ENCODE measurements at places on chromosomes 5 and 9.

GRCh38 chr5:17819783-17820182, 185.5 kb downstream of the TAF11L14 start:
- no peak for DNase-seq

DNA sequence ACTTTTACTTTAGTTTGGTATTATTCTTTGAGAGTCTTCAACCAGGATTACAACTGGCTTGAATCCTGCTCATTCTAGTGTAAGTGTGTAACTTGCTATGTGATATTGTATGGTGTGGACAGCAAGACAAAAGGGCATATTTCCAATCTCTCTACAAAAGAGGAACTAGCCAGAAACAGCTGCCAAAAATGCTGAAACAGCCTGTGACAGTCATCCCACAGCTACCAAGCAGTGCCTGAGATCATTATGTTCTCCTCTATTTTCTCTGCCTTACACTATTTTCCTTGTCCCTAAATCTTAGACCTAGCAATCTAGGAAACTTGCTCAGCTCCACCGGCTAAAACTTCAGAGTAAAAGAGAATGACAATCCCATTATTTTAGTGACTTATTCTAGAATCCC, 42.8 kb downstream of the WDR41 start:
- no peak for DNase-seq

GRCh38 chr5:78530342-78531096, 118.1 kb downstream of the LHFPL2 start:
- DNase-seq: no peak

- DNase-seq: no peak
Observed at GRCh38 chr9:7791394-7791793, 8.2 kb downstream of the DMAC1 start.

- DNase-seq: no peak
Observed at GRCh38 chr9:109730228-109730627, 49.8 kb upstream of the PALM2AKAP2 start.

DNA sequence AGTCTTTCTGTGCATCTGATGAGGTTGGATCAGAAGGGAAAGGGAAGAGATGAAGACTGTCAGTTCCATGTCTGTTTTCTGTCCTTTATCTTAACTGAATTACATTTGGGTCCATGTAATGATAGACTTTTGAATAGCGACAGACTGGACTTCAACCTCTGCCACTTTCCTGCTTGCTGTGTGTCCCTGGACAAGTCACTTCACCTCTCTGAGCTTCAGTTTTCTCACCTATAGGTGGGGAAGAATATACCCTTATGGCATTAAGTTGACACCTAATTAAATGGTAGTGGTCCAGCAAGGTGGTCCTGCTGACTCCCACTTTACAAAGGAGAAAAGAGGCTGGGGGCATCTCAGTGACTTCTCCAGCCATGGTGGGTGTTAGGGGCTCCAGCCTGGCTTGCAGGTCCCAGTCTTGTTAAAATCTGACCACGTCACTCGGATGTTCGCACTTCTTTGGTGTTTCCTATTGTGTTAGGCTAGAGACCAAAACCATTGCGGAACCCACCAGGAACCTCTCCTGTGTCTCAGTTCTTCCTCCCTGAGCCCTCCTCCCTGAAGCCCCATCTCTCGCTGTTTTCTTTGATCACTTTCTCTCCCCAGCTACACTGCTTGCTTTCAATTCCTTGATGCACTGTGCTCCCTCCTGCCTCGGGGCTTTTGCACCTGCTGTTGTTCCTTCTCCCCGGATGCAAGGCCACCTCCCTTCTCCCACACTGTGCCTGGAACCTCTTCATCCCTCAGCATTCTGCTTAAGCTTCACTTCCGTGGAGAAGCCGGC, 256.5 kb downstream of the NSG2 start:
- DNase-seq: no peak

- no peak for DNase-seq
Observed at GRCh38 chr9:121744687-121745395, 93.4 kb downstream of the DAB2IP start.

GRCh38 chr9:21747175-21747574, 55.3 kb upstream of the MTAP start:
- DNase-seq: no peak

DNA sequence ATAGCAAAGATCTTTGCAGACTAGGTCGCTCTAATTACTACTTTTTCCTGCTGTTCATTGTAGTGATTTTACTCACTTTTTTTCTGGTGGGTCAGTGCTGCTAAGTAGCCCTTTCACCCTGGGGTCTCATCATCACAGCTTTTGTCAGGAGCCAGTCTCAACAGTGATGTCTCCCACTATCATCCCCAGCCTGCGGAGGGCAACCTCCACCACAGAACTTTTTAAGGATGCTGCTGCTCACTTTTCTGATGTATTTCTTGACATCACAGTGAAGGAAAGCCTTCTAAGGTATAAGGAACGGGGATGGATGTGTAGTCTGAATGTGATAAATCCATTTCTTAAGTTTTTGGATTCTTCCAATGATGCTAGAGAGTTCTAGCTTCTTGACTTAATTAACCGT, 242.5 kb upstream of the RIOK2 start:
- no peak for DNase-seq

DNA sequence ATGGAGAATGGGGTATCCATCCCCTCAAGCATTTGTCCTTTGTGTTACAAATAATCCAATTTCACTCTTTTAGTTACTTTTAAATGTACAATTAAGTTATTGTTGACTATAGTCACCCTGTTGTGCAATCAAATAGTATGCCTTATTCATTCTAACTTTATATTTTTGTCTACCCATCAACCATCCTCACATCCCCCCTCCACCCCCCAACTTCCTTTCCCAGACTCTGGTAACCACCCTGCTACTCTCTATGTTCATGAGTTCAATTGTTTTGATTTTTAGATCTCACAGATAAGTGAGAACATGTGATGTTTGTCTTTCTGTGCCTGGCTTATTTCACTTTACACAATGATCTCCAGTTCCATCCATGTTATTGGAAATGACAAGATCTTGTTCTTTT, 15.4 kb upstream of the RANBP17 start:
- DNase-seq: no peak

GRCh38 chr5:169424670-169425378, 123.9 kb upstream of the SLIT3 start:
- DNase-seq: no peak

GRCh38 chr9:12878351-12878978, 103.6 kb downstream of the LURAP1L start:
- DNase-seq: no peak

DNA sequence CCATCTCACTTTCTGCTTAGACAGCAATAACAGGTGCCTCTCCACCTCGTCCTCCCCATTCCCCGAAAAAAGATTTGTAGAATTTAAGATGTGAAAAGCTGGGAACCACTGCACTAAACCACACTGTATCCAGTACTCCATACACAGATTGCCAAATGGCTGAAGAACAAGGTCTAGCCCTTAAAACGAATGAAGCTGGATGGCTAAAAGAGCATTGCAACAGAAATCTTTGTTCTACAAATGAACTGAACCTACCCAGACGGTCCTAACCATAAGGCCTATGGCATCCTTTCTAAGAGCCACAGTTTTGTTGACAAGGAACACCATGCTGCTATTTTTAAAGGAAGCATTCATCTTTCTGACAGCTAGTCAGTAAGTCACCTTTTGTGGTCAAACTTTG, 152.3 kb downstream of the TTC39B start:
- DNase-seq: no peak

DNA sequence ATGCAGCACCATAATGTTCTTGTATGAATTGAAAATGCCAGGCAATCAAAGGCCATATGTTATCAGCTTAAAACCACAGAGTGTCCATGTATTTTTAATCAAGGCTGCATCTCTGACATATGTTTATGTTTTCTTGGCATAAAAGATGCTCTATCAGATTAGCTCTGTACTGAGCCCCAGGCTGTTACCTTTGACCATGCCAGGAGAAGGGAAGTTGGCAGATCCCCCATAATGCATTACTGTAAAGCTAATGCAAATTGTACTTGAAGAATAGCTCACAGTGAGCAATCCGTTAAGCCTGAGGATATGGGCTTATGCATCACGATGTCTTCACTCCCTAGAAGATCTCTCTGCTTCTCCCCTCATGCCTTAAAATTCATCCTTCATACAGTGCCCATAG, 414.4 kb downstream of the BRINP1 start:
- DNase-seq: no peak

DNA sequence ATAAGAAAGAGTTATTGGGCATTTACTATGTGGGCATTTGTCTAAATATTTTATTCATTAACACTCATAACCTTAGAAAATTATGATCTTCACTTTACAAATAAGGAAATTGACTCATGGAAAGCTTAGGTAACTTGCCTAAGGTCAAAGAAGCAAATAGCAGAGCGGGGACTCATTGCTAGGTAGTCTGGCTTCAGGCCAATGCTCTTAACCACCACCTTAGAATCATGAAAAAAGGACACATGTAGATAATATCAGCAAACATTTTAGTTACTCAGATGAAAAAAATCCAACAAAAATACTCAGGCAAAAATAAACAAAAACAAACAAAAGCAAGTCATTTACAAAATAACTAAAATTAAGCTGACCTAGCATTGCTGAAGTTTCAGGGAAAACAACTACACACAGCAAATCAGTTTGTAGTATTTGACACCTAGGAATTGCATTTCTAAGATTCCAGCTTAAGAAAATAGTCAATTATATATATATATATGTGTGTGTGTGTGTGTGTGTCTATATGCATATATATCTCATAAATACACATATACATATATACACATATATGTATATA, 166.0 kb downstream of the HMHB1 start:
- DNase-seq: no peak

- no peak for DNase-seq
Observed at GRCh38 chr5:10467281-10468198, 25.9 kb downstream of the ROPN1L start.

DNA sequence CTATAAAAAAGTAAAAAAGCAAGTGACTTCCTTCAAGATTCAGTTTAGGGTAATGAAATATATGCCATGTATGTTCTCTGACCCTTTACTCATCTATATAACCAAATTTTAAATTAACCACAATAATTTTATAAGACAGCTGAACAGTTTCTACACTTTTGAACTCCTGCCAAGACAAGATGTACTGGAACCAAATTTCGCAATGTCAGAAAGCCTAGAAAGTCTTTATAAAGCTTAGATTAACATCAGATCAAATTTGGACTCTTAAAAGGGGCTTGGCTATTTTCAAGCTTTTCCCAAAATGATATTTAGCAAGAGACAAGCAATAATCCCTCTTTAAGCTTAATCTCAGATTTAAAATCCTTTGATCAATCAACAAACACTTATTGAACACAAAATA, 362.6 kb downstream of the PTPRD start:
- no peak for DNase-seq

DNA sequence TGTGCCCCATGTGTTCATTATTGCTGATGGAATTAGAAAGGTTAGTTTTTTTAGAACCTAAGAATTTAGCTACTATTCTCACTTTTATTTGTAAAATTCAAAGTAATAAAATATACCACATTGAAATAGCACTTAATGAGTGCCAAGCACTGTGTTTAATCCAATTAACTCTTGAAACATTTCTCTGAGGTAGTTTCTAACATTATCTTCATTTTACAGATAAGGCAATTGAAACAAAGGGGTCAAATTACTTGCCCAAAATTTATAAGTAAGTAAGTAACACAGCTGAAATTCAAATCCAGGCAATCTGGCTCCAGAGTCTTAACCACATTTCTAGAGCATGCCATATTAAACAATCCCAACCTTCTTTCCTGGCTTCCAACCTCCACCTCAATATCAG, 84.2 kb downstream of the MLLT3 start:
- DNase-seq: no peak

DNA sequence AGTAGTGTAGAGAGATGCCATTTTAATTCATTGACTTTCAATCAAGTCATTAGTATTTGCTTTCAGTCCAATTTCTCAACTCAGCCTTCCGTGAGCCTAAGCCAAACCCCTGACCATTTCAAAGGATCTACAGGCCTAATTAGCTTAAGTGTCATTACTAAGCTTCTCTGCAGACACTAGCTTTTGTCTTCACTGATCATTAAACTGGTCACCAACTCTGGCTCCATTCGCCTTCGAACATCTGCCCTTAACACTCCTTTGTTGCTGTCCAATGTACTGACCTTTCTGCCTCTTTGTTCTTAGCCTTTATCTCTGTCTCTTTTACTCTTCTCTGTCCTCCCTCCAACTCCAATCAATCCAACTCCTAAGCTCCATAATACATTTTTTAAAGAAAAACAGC, 299.3 kb downstream of the DIRAS2 start:
- no peak for DNase-seq
